ENCODE measurements at places on chromosomes 12 and 14.

DNA sequence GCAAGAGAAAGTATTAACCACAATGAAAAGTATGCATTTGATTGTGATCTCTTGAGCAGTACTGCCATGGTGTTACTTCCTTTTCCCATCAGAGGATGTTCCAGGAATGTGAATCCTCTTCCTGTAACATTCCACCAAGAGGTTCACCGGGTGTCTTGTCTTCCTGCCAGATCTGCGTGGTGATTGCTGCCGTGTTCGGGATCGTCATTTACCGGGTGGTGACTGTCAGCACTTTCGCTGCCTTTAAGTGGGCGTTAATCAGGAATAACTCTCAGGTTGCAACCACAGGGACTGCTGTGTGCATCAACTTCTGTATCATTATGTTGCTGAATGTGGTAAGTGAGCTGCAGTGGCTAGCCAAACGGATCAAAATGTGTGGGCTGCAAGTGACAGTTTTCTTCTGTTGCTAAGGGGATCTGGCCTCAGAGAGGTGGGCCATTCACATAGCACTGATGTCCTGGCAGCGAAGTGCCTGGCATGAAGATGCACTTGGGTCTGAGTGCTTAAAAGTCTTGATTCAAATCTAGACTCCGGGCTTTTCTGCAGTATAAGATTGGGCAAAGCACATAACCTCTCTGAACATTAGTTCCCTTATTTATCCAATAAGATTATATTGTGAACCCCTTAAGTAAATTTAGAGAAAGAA, 123.4 kb downstream of the SLC5A8 start:
- DNase-seq = no peak

DNA sequence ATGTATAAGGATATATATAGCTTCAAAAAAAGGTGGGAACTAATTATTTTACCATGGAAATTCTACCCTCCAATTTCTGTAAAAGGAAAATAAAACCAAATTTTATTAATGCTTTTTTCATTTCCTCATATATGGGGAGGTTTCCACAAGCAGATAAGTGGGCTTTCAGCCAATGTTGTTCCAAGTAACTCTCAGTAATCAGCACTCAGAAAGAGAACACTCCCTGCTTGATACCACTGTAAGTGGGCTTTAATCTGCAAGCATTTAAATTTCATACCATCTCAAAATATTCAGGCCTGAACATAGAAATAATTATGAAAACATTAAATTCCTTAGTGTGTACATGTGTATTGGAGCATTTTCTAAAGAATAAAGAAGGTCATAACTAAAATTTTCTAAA, 827.6 kb downstream of the C12orf50 start:
- DNase-seq = no peak

- DNase-seq = no peak
Measured at GRCh38 chr12:98736352-98737321, 91.5 kb downstream of the APAF1 start.

DNA sequence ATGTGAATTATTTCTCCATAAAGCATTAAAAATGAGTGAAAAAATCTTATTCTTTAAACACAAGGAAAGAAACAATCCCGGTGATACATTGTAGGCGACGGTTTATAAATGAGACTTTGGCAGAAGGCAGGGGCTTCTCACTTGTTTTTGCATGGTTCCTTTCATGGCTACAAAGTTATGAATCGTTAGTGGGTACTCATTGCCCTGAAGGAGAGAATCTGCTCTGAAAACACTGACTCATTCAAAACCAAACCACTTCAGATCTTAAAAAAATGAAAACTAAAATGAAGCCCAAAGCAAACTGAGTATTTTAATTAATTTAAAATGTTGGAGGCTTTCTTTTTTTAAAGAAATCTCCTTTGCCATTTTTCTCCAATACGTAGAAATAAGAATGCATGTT, 41.4 kb upstream of the AMIGO2 start:
- no peak for DNase-seq

DNA sequence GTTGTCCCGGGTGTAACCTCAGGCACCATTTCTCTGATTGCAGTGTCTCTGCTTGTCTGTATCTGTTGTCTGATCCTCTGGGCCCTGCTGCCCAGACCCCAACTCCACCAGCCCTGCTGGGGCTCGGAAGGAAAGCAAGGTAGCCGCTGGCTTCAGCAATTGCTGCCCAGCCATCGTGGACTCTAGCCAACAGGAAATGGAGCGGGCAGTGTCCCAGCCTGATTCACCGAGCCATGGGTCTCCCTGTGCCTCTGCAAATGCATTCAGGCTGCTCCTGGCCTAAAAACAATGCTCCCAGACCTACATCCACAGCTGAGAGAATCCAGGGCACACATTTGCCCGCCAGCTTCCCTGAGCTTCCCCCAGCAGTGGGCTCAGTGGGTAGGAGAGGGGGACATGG, 9.2 kb downstream of the TUNAR start:
- DNase-seq = peak; percentile 46

DNA sequence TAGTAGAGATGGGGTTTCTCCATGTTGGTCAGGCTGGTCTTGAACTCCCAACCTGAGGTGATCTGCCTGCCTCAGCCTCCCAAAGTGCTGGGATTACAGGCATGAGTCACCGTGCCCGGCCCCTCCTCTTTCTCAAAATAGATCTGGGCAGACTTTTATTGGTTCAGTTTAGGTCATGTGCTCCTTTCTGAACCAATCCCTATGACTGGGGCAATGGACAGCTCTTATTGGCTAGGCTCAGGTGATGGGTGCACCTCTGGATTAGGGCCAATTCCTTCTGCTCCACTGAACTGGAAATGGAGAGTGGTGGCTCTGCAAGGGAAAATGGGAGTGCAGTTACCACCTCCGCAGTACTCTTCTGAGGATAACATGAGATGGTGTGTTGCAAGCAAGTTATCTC, 6.2 kb upstream of the ATP6V0A2 start:
- no peak for DNase-seq

GRCh38 chr14:95507174-95507573, 9.3 kb downstream of the SYNE3 start:
- no peak for DNase-seq

GRCh38 chr12:124464062-124464461, 103.3 kb downstream of the NCOR2 start:
- no peak for DNase-seq

GRCh38 chr14:103801459-103801858, 45.9 kb downstream of the PPP1R13B start:
- no peak for DNase-seq

DNA sequence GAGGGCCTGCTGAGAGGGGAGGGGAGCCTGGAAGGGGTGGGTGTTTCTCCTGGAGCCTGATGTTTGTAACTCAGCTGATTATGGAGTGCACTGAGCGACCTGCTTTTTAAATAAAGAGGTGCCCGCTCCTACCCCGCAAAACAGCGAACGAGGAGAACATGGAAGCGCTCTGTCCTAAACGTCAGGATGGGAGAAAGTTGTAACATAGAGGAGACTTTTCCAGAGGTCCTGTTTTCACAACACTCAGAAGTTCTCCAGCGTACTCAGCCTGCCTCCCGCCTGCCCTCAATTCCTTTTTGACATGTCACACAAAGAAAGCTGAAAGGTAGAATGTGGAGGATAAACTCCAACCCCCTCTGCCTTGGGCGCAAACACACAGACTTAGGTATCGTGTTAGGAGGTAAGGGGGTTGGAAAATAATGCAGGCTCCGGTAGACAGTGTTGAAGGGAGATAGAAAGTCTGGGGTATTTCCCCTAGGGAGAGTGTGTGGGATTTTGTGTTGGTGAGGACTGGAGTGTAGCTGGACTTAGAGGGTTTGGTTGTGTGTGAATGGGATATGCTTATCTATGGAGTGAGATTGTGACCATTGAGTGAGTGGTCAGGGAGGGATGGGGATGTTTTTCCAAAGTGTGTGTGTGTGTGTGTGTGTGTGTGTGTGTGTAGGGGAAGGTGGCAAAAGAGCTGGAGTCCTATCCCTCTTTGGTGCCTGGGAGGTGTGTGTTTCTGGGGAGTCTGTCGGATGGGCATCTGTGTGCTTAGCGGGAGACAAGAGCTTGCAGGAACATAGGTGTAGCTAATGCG, 2.1 kb downstream of the NTF3 start:
- DNase-seq = no peak

DNA sequence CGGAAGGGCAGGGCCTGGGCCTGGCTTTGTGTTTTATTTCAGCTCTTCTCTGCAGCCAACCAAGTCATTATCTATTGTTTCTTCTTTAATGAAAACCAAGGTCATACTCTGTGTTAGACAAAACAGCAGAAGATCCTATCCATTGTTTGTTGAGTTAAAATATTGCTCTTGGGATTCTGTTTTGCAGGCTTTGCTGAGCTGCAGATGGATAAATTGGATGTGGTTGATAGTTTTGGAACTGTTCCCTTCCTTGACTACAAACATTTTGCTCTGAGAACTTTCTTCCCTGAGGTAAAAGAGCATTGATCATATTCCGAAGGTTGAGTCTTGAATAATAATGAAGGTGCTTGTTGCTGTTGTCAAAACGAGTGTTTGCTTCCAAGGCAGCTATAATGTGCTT, 106.6 kb downstream of the PLXNC1 start:
- no peak for DNase-seq

DNA sequence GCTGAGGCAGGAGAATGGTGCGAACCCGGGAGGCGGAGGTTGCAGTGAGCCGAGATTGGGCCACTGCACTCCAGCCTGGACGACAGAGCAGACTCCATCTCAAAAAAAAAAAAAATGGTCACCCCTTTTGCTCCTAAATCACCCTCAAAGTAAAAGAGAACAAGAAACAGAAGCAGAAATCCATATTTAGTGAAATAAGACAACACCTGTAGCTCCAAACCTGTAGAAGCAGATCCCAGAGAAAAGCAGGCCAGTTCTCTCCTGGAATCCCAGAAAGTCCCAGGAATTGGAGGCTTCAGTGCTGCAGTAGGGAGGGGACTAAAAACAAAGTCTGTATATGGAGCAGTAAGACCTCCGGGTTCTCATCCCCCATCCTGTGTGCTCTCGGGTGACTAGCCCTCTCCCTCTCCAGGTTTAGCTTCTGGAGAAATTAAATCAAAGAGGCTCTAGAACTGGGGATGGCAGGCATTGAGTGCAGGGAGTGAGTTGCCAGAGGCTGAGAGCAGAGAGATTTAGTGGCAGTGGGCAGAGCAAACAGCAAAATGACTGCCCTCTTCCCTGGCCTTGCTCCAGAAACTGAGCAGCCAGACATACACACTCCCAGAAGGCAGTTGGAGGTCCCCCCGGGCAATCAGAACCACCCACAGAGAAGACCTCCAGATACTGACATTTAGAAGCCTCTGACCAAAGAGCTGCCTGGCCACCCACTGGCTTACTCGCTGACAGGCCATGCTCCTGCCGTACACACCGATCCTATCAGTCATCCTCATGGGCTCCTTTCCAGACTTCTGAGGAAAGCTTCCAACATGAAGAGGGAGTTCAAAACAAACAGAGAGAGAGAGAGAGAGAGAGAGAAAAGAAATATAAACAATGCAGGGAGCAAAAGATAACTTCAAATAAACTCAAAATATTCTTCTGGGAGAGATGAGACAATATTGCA, 6.3 kb upstream of the MLXIP start:
- no peak for DNase-seq

DNA sequence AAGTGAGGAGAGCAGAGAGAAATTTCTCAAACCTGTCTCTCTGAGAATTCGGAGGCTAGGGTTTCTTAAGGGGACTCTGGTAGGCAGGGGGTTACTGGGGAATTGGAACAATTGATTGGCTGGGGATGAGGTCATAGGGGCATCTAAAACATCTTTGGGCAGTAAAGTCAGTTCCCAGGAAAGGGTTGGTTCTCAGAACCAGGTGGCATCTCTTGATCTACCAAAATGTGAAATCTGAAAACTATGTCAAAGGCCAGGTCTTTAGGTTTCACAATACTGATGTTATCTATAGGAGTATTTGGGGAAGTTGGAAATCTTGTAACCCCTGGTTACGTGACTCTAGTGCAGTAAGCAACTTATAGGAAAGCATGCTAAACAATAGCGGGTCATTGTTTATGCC, 6.9 kb downstream of the C12orf75 start:
- DNase-seq = no peak

- no peak for DNase-seq
Measured at GRCh38 chr12:112112409-112113133, 4.0 kb upstream of the NAA25 start.

DNA sequence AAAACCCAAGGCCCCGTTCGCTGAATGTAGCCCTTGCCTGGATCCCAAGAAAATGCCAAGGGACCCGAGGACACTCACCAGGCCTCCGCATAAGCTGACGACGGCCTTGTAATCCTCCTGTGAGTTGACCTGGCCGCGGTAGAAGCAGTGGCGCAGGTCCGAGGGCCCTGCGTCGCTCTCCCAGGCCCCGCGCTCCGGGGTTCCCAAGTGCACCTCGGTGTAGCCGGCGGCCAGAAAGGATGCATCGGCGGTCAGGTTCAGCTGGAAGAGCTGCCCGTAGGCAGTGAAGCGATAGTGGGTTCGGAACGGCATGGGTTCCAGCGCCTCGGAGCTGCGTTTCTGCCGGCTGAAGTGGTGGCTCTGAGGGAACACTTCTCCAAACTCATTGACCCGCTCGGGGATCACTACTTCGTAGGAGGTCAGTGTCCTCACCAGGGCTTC, 1.2 kb downstream of the ADAMTS20 start:
- DNase-seq = no peak

DNA sequence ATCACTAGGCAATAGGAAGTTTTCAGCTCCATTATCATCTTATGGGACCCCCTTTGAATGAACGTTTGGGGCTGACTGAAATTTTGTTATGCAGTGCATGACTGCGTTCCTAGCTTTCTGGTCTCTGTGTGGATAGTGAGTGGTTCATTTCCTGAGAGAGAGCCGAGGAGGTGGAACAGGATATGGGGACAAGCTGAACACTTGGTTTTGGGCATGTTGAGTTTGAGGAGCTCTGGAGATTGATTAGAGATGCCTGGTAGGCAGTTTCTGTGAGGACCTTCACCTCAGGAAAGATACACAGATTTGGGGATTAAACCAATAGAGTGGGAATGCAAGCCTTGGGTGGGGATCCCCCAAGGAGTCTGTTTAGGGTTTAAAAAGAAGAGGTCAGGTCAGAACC, 27.7 kb downstream of the TEAD4 start:
- no peak for DNase-seq

- no peak for DNase-seq
Measured at GRCh38 chr12:63706336-63706735, 38.0 kb upstream of the DPY19L2 start.

GRCh38 chr12:89632778-89633177, 75.9 kb downstream of the ATP2B1 start:
- DNase-seq = no peak

DNA sequence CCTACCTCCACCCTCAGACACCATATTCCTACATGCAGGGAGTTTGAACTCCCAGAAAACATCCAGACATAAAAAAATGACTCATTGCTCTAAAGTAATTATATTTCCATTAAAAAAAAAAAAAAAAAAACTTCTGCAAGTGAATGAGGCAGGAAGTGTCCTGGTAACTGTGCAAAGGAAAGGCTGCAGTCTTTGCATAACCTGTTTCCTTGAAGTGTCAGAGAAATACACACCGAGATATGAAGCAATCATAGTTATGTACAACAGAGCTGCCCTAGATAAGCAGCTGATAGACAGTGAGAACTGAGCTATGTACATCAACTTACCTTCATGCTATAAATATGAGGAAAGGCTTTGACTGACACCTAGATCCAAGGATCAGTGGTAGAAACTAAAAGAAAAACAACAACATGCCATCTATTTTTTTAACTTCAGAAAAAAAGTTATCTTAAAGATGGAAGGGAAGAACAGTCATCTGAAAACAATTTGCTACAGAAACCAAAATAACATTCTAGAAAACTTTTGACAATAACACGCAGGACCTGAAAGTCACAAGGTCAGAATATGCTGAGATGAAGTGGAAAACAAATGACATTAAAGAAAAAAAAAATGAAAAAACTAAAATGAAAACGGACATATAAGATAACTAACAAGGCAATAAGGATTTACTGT, 263.2 kb downstream of the SEC23A start:
- no peak for DNase-seq

- no peak for DNase-seq
Measured at GRCh38 chr12:10392394-10392930, 2.6 kb upstream of the KLRK1 start.

GRCh38 chr14:76776428-76777251, 15.4 kb downstream of the VASH1 start:
- DNase-seq = no peak

Measured in C1 segment of cervical spinal cord (tissue), 14 donors.